ENCODE measurements at places on chromosomes 1 and 21. TPM values are rescaled to one million over a fixed set of nuclear protein-coding genes. Genes with fewer than 3 reads are reported as not detected.
A peak's percentile ranks its signal among the peaks of the same experiment; 100 is the strongest.

GRCh38 chr1:66168948-66169671, 364.8 kb upstream of the SGIP1 start:
- H3K27ac ChIP-seq, result no peak overlapping the region
- no peak overlapping the region for H3K4me3 ChIP-seq
- no peak for DNase-seq

- peaks cover 33% of the 10 kb centered on the region for H3K36me3 ChIP-seq
- peaks cover 29% of the 10 kb centered on the region for H3K4me1 ChIP-seq
- no peak overlapping the region for H3K4me3 ChIP-seq
- H3K27me3 ChIP-seq, result no peaks in the 10 kb centered on the region
Measured at GRCh38 chr1:235239851-235240250, 78.8 kb upstream of the RBM34 start.

GRCh38 chr21:39882151-39882838, 15.1 kb downstream of the PCP4 start:
- no peaks in the 10 kb centered on the region for H3K27me3 ChIP-seq
- DNase-seq, result no peak
- no peaks in the 10 kb centered on the region for H3K36me3 ChIP-seq
- H3K4me1 ChIP-seq, result no peaks in the 10 kb centered on the region

DNA sequence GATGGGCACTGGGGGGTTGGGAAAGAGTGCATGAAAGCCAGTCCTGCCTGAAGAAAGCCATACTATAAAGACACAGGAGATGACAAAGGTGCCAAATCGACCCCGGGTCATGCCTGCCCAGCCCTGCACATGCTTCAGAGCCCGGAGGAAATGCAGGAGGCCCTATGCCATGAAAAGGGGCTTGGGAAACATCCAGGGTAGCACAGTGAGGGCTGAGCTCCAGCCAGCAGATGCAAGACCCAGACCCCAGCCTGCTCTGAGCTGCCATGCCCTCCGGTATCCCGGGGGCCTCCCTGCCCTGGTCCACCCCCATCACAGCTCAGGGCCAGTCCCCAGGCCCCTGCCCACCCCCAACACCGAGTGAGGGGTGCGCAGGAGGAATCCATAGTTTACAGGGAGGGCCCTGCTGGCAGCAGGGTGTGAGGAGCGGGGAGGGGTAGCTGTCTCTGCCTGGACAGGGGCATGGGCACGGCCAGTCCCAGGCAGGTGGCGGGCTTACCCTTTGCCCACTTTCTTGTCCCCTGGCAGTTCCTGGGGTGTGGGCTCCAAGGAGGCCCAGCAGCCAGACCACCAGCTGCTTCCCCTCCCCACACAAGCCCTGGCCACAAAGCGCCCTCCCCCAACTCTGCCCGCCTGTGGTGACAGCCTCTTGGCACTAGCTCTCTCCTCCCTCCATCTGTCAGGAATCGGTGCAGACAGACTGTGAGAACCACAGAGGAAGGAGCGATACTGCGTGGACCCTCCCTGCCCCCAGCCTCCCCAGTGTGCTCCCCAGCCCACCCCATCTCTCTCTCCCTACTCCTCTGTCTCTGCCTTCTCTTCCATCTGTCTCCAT, 16.8 kb downstream of the LRP8 start:
- H3K27ac ChIP-seq, result no peak overlapping the region
- no peak overlapping the region for H3K4me3 ChIP-seq
- no peak for DNase-seq
- H3K36me3 ChIP-seq, result peaks cover 5% of the 10 kb centered on the region

DNA sequence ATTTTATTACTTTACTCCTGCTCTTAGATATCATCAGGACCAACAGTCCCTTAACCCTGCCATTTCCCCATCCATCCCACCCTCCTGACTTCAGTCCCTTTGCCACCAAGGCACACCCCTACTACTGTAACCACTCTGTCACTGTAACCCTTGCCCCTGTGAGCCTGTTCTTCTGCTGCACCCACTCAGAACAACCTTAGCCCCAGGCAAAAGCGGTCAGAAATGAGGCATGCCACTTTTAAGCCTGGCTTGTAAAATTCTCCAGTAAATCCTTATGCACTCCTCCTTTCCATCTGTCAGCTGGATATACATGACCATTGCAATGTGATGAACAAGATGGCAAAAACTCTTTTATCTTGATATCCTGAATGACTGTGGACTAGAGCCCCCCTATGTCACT, 555.0 kb upstream of the PLXNA2 start:
- peaks cover 2% of the 10 kb centered on the region for H3K27me3 ChIP-seq
- no peak overlapping the region for H3K4me3 ChIP-seq
- no peak overlapping the region for H3K27ac ChIP-seq

Gene ATP5PF
- total RNA-seq, result 131 TPM

DNA sequence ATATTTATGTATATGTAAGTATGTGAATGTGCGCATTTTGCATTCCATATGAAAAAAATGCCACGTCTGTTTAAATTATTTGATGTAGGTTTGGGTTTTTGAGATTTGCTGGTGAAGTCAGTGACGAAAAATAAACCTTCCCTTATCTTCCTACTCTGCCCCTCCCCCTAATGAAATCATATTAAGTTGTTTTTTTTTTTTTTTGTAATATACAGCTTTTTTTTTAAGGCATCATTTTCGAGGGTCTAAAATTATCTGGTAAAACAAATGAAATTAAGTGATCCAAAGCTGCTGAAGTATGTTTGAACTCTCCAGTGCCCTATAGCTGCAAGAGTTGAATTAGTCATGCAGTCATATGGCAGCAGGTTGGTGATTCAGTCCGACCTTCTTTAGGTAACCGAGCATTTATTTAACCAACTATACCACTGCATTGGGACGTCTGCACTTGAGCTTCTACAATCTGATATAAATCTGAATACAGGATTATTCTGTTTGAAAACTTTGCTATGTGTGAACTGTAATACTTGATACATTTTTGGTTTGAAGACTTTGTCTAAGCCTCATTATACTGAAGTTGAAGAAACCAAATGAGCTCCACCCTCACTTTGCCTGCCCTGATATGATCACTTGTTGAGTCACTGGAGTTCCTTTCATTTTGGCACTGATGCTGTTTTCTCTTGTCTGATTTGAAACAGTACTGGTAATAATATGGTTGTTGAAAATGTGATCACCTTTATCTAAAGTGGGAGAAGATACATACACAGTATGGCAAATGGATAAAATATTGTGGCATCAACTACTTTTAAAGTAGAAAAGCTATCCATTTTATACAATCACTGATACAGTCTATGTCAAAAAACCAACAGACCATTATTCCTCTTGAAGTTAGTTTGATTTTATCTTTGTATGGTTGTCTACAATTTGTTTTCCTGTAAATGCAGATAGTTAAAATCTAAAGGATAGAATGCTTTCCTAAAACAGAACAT, 11.7 kb downstream of the PDIK1L start:
- H3K27me3 ChIP-seq, result no peaks in the 10 kb centered on the region
- peak overlapping the region; percentile 85 for H3K27ac ChIP-seq
- peaks cover 72% of the 10 kb centered on the region for H3K4me1 ChIP-seq
- DNase-seq, result peak; percentile 55
- peaks cover 42% of the 10 kb centered on the region for H3K36me3 ChIP-seq

Gene GJA4
- not detected for total RNA-seq

Gene B3GALT2
- total RNA-seq, result 2.5 TPM

DNA sequence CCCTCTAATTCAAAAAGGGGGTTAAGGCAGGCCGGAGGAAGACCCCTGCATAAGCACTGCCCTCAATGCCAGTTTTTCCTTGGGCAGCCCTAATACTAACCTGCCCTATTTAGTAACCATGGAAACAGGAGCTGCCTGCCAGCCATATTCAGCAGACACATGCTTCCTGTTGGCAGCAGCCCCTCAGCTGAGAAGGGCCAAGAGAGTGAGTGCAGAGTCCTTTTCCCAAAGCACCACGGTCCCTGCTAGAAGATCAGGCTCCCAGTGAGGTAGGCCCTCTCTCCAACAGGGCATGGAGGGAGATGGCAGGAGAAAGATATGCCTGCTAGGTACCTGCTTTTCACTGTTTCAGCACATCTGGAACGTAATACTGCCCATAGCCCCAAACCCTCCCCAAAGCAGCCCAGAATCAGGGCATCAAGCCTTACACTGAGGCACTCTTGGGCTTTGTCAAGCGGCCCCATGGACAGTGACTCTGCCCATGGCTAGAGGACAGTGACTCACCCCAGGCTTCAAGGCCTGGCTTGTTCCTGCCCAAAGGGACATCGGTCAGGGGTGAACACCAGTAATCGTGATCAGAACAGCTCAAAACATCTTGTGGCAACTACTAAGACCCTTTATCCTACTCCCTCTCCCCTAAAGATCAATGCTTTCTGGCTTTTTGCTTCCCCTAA, 64.5 kb downstream of the BCAR3 start:
- no peak overlapping the region for H3K4me3 ChIP-seq
- no peaks in the 10 kb centered on the region for H3K36me3 ChIP-seq
- peaks cover 22% of the 10 kb centered on the region for H3K4me1 ChIP-seq
- DNase-seq, result no peak
- H3K27ac ChIP-seq, result no peak overlapping the region

- no peak overlapping the region for H3K27ac ChIP-seq
- no peak for DNase-seq
- no peaks in the 10 kb centered on the region for H3K4me1 ChIP-seq
Measured at GRCh38 chr1:63981408-63981773, 207.6 kb downstream of the ROR1 start.

DNA sequence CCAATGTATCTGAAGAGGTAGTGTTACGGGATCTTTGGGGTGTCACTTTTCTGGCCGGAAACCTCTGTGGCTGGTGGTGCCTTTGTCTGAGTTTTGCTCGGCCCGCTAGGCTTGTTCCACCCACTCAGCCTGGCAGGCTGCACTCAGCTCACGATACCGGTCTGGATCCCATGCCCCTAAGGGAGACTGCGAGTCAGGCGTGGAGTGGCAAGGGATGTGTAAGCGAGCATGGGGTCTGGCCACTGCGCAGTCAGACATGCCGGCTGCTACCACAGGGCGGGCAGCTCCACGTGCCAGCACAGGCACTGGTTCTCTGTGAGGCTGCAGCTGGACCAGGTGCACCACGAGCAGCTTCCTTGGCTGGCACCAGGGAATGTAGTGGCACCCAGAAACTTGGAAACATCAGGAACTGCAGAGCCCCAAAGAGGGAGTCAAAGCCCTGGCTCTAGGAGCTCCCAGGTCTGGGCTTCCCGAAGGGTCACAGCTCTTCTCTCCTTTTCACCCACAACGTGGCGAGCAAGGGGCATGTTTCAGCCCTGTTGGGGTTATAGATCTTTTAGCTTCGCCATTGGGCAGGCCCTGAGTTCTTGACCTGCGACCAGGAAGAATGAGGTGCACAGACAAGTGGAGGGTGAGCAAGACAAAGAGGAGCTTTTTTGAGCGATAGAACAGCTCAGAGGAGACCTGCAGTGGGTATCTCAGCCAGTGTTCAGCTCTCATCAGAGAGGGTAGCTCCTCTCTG, 23.8 kb upstream of the LRRC8C start:
- H3K36me3 ChIP-seq, result peaks cover 9% of the 10 kb centered on the region
- H3K27ac ChIP-seq, result peak overlapping the region; percentile 98
- peak overlapping the region; percentile 68 for H3K4me3 ChIP-seq
- H3K4me1 ChIP-seq, result peaks cover 87% of the 10 kb centered on the region

Gene AMY1C
- not detected for total RNA-seq

Gene SMG5
- total RNA-seq, result 89.4 TPM

DNA sequence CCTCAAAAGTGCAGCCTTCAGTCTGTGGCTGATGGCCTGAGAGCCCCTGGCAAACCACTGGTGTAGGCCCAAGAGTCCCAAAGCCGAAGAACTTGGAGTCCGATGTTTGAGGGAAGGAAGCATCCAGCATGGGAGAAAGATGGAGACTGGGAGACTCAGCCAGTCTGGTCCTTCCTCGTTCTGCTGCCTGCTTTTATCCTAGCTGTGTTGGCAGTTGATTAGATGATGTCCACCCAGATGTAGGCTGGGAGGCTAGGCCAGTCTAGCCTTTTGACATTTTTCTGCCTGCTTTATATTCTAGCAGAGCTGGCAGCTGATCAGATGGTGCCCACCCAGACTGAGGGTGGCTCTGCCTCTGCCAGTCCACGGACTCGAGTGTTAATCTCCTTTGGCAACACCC, 1.1 kb upstream of the LYPD8 start:
- H3K27ac ChIP-seq, result no peak overlapping the region
- peaks cover 4% of the 10 kb centered on the region for H3K4me1 ChIP-seq
- H3K27me3 ChIP-seq, result no peaks in the 10 kb centered on the region
- H3K4me3 ChIP-seq, result no peak overlapping the region
- no peaks in the 10 kb centered on the region for H3K36me3 ChIP-seq

GRCh38 chr1:97159342-97159741, 437.8 kb downstream of the PTBP2 start:
- peaks cover 10% of the 10 kb centered on the region for H3K4me1 ChIP-seq
- no peaks in the 10 kb centered on the region for H3K27me3 ChIP-seq
- no peak for DNase-seq
- H3K27ac ChIP-seq, result no peak overlapping the region
- no peak overlapping the region for H3K4me3 ChIP-seq
- peaks cover 2% of the 10 kb centered on the region for H3K36me3 ChIP-seq

DNA sequence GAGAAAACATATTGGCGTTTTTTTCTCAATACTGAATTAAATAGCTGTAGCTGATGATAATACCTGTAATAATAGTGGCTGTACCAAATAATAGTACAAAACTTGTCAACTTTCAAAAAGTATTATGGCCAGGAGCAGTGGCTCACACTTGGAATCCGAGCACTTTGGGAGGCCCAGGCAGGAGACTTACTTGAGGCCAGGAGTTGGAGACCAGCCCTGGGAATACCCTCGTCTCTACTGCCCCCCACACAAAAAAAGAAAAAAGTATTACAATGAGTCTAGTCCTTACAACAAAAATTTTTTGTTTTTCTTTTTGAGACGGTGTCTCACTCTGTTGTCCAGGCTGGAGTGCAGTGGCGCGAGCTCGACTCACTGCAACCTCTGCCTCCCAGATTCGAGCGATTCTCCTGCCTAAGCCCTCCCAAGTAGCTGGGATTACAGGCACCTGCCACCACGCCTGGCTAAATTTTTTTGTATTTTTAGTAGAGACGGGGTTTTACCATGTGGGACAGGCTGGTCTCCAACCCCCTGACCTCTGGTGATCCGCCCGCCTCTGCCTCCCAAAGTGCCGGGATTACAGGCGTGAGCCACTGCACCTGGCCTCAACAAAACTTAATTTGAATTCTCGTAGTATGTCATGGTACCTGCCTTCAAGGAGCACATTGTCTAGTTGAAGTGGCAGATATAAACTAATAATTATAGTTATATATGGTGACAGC, 1.4 kb downstream of the RBBP4 start:
- no peak for DNase-seq
- H3K36me3 ChIP-seq, result peaks cover 56% of the 10 kb centered on the region
- H3K4me1 ChIP-seq, result peaks cover 59% of the 10 kb centered on the region
- peak overlapping the region; percentile 90 for H3K4me3 ChIP-seq

Gene RAB3B
- 0.05 TPM for total RNA-seq

Gene FDPS
- 406 TPM for total RNA-seq

GRCh38 chr1:30447701-30448100, 275.7 kb downstream of the MATN1 start:
- H3K27ac ChIP-seq, result no peak overlapping the region
- DNase-seq, result no peak
- H3K4me3 ChIP-seq, result no peak overlapping the region
- H3K4me1 ChIP-seq, result no peaks in the 10 kb centered on the region
- no peaks in the 10 kb centered on the region for H3K36me3 ChIP-seq

GRCh38 chr1:207984831-207985572, 74.1 kb upstream of the CD34 start:
- H3K27ac ChIP-seq, result no peak overlapping the region
- no peak overlapping the region for H3K4me3 ChIP-seq
- no peaks in the 10 kb centered on the region for H3K4me1 ChIP-seq

- no peak overlapping the region for H3K27ac ChIP-seq
- H3K4me3 ChIP-seq, result peak overlapping the region; percentile 21
- no peak for DNase-seq
- H3K4me1 ChIP-seq, result peaks cover 12% of the 10 kb centered on the region
Measured at GRCh38 chr1:32701951-32702598, 495 bp downstream of the SYNC start.

Data from activated CD8-positive, alpha-beta memory T cell treated with anti-CD3 and anti-CD28 coated beads, Interleukin-2, amount 10 ng/mL, durations not matched to agents 7 days and 5 days (primary cell).